ENCODE measurements at places on chromosomes 13 and 19.

- peak; percentile 57 for DNase-seq
Observed at GRCh38 chr19:51094696-51095279, 12.1 kb upstream of the KLK14 start.

- no peak for DNase-seq
Observed at GRCh38 chr19:13343514-13343913, 162.8 kb downstream of the CACNA1A start.

DNA sequence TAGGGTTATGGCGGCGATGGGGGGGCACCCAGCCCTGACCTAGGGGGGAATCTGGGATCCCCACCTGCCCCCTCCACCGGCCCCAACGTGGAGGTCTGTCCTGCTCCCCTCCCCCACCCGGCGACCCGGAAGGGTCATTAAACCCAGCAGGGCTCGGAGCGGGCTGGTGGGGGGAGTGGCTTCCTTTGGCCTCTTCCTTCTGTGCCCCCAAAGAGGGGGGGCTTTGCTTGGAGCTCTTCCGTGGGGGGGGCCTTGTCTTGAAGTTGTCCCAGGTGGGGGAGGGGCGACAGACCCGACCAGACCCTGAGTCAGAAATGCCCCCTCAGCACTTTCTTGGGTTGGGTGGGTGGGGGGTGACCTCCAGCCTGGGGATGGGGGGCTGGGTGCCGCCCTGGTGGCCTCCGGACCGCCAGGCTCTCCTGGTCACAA lies 1.5 kb downstream of the ARID3A start:
- peak; percentile 44 for DNase-seq

DNA sequence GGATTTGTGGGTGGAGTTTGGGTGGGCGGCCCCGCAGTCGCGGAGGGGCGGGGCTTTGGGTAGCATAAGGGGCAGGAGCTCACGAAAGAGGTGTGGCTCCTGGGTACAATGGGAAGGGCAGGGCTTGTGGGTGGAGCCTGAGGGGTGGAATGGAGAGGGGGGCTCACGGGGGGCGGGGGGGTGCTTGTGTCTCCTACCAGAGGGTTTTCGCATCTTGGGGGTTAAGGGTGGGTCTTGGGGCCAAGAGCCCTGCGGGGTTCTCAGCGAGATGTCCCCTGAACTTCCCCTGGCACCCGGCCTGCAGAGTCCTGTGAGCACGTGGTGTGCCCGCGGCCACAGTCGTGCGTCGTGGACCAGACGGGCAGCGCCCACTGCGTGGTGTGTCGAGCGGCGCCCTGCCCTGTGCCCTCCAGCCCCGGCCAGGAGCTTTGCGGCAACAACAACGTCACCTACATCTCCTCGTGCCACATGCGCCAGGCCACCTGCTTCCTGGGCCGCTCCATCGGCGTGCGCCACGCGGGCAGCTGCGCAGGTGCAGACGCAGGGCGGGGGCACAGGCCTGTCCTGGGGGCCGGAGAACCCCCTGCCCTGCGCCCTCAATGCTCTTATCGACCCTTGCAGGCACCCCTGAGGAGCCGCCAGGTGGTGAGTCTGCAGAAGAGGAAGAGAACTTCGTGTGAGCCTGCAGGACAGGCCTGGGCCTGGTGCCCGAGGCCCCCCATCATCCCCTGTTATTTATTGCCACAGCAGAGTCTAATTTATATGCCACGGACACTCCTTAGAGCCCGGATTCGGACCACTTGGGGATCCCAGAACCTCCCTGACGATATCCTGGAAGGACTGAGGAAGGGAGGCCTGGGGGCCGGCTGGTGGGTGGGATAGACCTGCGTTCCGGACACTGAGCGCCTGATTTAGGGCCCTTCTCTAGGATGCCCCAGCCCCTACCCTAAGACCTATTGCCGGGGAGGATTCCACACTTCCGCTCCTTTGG lies 5.1 kb downstream of the FSTL3 start:
- no peak for DNase-seq

DNA sequence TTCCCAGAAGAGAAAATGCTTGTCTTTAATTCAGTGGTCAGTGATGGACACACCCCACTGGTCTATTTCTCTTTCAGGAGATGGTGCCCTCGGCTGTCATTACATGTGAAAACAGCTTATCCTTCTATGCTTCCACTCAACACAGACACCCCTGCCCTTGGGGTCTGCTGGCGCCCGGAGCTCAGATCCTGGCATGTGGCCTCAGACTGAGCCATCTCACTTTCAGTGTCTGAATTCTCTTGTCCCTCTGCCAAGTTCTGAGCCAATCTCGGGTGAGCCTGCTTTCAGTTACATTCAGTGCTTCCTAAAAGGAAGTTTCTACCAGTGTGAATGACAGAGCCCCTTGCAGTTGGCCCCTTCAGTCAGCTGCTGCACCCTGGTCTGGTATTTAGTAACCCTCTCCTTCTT lies 293.6 kb downstream of the DNAJC15 start:
- peak; percentile 89 for DNase-seq

DNA sequence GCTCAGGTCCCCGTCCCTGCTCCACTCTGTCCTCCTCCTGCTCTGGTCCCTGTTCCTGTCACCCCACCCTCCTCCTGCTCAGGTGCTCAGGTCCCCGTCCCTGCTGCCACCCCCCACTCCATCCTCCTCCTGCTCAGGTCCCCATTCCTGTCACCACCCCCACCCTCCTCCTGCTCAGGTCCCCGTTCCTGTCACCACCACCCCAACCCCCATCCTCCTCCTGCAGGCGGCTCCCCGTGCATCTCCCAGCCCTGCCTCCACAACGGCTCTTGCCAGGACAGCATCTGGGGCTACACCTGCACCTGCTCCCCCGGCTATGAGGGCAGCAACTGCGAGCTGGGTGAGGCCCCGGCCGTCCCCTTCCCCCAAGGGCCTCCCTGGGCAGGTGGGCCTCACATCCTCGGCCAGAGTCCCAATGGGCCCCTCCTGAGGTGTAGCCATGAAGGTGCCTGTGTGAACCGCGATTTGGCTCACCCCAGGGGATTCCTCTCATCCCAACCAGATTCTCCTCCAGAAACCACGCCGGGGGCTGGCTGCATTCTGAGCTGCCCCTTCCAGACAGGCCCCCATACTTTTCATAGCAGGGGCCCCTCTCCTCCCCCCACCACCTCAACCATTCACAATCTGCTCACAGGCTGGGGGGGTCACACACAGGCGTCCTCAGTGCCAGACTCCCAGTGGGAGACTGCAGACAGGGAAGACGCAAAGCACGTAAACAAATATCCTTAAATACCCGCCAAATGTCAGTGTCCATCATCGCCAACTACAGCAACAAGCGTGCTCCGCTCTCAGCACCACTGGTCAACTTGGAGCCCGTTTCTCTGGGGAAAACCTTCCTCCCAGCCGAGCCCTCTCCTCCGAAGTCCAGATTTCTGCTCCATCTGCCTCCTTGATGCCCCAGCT lies 4.6 kb downstream of the PROZ start:
- DNase-seq: peak; percentile 67

DNA sequence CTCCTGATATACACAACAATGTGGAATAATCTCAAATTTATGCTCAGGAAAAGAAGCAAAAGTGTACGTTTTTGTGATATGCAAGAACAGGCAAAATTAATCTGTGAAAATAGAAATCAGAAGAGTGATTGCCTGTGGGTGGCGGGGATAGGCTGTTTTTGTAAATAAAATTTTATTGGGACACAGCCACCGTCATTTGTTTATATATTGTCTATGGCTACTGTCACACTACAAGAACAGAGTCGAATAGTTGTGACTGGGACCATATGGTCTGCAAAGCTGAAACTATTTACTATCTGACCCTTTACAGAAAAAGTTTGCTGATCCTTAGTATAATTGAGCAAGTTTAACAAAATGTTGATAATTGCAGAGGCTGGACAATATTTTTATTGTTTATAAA lies 269.5 kb upstream of the HTR2A start:
- DNase-seq: no peak

- no peak for DNase-seq
Observed at GRCh38 chr13:99472122-99472440, 29.2 kb upstream of the TM9SF2 start.

- no peak for DNase-seq
Observed at GRCh38 chr13:44011036-44011435, 131.3 kb downstream of the LACC1 start.

- DNase-seq: no peak
Observed at GRCh38 chr13:36362914-36363313, 16.7 kb upstream of the SPART start.

GRCh38 chr19:39834287-39834841 lies 402 bp upstream of the DYRK1B start:
- no peak for DNase-seq

- no peak for DNase-seq
Observed at GRCh38 chr13:85659493-85659892, 139.7 kb downstream of the SLITRK6 start.

DNA sequence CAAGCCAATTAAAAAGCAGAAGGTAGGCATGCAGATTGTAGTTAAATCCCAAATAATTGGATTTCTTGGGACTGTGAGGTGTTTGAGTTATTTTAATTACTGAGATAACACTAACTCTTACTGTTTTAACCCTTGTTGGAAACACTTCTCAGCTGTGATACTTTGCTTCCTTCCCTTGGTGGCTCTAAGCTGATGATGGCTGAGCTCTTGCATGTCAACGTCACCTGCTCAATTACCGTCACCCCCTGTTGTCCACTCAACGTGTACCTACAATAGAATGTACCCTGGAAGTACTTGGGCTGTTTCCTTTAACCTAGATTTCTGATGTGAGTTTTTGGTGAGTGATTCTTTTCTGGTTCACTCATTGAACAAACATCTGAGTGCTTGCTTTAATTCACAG lies 303.4 kb downstream of the SLC7A1 start:
- no peak for DNase-seq

- peak; percentile 39 for DNase-seq
Observed at GRCh38 chr19:3094601-3095440, 659 bp downstream of the GNA11 start.

GRCh38 chr13:104253063-104253680 lies 1187.0 kb upstream of the SLC10A2 start:
- peak; percentile 11 for DNase-seq

DNA sequence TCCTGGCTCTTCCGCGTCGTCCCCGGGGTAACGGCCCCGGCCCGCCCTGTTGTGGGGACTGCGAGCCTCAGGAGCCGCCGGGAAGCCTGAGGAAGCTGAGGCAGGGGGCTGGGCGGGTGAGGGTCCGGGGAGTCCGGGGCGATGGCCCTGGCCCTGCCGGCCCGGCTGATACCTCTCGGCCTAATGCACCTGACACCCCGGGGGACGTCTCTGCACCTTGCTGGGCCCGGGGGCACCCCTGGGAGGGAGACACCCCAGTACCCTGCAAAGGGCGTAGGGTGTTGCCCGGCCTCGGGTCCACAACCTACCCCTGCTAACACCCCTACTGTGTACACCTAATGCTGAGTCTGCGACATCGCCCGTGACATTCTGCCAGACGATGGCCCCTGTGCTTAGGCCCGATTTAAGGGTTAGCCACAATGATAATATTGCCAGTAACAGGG lies 410 bp downstream of the PIN1 start:
- DNase-seq: no peak

DNA sequence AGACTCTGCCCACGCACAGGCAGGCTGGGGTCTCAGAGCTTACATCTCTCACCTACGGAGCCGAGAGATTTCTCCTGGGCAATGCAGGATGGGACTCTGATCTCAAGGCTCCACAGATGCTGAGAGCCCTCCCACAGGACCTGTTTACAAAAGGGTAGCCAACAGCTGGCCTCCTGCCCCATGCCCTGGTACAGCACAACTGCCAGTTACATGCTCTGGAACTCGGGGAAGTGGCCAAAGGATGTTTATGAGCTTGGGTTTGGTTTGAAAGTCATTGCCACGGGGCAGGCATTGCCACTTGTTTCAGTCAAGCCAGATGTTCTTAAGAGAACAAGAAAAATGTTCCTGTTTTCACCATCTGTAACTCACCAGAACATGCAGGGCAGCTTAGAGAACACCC lies 3.5 kb downstream of the DHRS12 start:
- DNase-seq: no peak

DNA sequence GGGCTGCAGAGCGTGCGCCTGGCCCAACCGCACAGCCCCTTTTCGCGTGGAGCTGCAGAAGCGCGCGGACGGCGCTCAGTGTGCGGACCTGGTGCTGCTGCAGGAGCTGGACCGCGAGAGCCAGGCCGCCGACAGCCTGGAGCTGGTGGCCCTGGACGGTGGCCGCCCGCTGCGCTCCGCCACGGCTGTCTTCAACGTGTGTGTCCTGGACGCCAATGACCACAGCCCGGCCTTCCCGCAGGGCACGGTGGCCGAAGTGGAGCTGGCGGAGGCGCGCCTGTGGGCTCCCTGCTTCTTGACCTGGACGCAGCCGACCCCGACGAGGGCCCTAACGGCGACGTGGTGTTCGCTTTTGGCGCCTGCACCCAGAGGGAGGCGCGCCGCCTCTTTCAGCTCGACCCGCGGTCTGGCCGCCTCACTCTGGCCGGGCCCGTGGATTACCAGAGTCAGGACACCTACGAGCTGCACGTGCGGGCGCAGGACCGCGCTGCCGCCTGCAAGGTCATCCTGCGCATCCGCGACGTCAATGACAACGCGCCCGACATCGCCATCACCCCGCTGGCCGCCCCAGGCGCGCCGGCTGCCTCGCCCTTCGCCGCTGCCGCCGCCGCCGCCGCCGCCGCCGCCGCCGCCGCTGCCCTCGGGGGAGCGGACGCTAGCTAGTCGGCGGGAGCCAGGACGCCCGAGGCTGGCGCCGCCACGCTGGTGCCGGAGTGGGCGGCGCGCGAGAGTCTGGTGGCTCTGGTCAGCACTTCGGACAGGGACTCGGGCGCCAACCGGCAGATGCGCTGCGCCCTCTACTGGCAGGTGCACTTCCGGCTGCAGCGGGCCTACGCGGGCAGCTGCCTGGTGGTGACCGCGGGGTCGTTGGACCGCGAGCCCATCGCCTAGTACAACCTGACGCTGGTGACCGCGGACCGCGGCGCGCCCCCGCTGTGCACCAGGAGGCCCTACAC lies 172.2 kb downstream of the OLFM4 start:
- no peak for DNase-seq

DNA sequence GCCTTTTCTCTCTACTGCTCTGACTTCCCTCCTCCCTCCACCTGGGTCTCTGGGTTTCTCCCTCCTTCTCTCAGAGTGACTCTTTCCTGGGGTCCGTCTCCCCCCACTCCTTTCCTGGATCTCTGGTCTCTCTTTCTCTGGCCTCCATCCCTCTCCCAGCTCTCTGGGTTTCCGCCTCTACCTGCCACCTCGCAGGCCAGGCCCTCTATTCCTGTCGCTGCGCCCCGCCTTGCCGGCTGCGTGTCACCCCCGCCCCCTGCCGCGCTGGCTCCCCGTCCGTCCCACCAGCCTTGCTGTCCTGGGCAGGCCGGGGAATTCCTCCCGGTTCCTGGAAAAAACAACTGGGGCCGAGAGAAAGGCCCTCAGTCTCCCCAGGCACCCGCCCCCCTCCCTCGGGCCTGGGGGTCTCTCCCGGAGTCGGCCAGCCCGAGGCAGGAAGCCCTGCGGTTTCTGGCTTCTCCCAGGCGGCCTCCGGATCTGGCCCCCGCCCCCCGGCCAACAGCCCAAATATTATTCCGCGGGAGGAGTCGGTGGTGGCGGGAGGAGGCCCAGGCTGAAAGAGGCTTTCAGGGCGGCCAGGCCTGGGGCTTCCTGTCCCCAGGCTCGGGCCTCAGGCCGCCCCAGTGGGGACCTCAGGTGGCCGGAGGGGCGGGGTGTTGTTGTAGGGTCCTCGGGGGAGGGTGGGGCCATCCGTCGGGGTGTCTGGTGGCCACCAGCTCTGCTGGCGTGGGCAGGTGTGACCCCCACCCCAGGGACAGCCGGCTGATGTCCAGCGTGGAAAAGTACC lies 9.3 kb downstream of the IRF2BP1 start:
- no peak for DNase-seq

Measured in NCI-H69 (cell line).